ENCODE measurements at places on chromosomes 12 and 14.

DNA sequence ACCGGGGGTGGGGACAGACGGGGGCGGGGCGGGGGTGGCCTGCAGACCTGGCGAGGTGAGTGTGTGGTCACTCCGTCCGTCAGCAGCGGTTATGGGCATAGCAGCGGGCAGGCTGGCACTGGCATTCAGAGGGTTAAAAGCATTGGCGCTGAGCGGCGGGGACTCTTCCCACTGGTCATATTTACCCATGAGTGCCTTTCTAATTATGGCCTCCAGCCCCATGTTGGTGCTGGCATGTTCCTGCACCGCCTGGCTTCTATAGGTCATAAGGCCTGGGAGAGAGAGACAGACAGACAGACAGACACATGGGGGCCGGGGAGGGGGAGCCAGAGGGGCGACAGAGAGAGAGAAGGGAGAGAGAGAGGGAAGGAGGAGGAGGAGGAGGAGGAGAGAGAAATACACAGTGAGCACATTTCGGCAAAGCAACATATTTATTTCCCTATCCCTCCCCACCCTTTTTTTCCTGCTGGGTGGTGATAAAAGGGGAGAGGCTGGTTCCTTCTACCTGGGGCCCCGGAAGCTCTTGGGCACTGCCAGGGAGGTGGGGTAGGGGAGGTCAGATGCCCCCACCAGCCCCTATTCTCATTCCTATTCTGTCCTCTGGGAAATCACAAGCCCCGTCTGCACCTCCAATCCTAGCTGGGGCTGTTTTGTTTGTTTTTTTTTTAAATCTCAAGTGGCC, 32.6 kb downstream of the RFLNA start:
- DNase-seq, result no peak

DNA sequence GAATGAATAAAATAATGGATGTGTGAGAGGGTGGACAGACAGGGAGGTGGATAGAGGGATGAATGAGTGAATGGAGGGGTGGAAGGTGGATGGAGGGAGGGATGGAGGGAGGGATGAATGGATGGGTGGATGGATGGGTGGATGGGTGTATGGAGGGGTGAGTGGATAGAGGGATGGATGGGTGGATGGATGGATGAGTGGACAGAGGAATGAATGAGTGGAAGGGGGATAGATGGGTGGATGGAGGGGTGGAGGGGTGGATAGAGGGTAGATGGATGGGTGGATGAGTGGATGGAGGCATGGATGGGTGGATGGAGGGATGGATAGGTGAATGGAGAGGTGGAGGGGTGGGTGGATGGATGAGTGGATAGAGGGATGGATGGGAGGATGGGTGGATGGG, 47.9 kb upstream of the NOS1 start:
- DNase-seq, result no peak

DNA sequence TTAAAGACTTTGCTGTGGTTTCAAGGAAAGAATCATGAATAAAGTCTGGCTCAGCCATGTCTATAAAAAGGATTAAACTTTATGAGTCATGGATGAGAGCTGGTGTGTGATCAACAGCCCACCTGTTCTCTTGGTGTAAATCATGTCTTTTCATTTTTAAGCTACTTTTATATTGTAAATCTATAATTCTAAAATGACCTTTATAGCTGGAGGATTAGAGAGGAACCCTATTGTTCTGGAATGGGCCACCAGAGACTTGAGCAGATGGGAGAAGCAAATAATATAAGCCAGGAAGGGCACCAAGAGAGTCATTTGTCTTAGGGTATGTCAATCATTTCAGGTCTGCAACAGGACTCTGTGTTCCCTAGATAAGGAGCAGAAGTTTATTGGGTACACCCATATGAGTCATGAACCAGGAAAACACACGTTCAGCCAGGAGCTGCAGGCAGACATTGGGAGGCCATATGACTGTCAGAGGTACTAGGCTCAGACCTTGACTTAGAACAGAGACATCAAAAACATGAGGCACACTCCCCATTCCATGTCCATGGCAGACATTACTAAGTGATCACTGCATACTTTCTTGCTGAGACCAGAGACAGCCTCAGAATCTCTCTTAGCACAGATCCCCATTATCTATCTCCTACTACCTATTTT, 49.3 kb downstream of the NDUFA12 start:
- DNase-seq, result no peak

DNA sequence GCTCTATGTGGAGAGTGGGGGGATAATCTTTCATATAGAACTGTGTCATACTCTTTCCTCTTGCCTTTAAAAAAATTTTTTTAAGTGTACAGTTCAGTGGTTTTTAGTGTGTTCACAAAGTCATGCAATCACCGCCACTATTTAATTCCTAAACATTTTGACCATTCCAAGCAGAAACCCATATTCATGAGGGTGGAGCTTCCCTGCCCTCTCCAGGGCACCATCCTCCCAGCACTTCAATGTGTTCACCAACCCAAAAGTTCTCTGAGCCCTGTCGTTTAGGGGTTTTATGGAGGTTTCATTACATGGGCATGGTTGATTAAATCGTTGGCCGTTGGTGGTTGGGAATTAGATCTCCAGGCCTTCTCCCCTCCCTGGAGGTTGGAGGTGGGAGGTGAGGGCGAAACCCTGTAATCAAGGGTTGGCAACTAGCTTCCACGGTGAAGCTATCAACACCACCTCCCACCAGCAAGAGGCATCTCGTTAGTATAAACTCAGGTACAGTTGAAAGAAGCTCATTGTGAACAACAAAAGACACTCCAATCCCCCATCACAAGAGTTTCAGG, 42.8 kb upstream of the WNK1 start:
- no peak for DNase-seq

DNA sequence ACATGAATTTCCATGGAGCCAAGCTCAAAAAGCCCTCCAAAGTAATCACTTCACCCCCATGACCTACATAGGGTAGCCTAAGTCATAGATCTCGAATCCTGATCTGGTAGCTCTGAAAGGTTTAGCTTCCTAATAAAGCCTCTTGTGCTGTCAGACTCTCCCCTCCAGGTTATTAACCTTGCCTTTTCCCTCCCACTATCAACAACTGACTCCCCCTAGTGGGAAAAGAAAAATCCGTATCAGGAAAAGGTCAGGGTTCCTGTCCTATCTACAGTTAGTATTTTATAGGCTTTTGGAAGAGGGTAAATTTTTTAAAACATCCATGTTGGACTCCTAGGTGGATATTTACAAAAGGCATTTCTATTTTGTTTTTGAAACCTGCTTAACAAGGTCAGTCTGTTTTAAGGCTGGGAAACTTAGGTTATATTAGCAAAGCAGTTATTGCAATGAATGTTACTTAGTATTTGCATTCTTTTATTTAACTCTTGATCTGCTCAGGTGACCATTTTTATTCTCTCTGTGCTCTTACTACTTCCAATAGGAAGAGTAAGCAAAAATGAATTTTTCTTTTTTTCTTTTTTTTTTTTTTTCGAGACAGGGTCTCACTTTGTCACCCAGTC, 8.0 kb downstream of the YY1 start:
- no peak for DNase-seq

GRCh38 chr12:122413516-122414404, 8.7 kb downstream of the CLIP1 start:
- DNase-seq, result no peak

GRCh38 chr12:121060149-121061001, 21.3 kb upstream of the OASL start:
- peak; percentile 55 for DNase-seq

GRCh38 chr12:68613209-68613904, 2.7 kb downstream of the RAP1B start:
- DNase-seq, result no peak

GRCh38 chr12:15931590-15932053, 20.5 kb downstream of the DERA start:
- DNase-seq, result no peak

DNA sequence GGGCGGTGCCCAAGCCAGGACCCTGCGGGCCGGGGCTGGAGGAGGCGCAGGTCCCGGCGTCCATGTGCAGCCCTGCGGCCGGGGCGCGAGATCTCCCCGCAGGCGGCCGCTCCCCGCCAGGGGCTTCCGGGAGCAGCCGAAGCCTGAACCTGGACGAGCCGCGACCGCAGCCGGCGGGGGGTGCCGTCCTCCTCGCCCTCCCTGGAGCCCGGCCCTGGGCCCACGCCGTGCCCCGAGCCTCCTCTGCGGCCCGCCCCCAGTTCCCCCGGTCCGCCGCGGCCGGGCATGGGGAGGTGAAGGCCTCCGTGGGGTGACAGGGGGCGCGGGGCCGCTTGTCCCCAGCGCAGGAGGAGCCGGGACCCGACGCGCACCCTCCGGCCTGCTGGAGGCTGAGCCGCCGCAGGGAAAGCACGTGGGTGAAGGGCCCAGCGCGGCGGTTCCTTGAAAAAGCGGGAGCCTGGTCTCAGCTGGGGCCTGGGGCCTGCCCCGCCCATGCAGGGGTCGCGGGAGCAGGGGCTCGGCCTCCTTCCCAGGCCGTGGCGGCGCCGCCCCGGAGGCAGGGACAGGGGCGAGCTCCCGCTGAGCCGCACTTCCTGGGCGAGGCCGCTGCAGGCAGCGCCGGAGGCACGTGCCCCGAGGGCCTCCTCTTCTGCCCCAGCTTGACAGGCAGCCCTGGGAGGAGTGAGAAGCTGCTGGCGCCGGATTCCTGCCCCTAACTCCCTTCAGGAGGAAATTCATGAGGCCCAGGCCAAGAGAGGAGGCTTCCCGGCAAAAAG, 55.6 kb upstream of the PPP2R5C start:
- DNase-seq, result peak; percentile 32

GRCh38 chr12:65823513-65824375, 539 bp upstream of the HMGA2 start:
- DNase-seq, result peak; percentile 70

GRCh38 chr12:120563495-120563894, 17.7 kb downstream of the POP5 start:
- no peak for DNase-seq

DNA sequence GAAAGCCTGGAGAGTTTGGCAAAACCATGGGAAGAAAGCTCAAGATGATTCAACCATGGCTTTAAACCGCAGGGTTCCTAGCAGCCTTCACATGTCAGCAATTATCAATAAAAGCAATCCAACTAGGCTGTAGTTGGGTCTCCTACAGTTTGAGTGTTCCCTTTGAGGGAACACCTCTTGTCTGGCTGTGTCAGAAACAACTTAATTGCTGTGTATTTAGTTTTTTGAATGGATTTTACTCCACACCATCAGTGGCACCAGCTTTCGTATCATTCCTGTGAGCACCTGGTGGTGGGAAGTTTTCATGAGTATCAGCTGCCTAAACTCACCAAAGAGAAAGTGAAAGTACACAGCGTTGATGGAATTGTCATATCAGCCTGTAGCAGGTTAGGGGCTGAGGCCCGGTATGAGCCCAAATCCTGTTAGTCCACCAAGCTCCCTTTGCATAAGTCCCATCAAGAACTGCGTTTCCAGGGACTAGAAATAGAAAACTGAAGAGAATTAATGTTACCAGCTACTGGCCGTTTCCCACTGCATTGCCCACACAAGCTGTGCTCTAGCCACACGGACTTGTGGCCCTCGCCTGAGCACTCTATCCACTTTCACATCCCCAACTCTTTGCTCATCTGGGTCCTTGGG, 10.9 kb upstream of the IL26 start:
- no peak for DNase-seq

DNA sequence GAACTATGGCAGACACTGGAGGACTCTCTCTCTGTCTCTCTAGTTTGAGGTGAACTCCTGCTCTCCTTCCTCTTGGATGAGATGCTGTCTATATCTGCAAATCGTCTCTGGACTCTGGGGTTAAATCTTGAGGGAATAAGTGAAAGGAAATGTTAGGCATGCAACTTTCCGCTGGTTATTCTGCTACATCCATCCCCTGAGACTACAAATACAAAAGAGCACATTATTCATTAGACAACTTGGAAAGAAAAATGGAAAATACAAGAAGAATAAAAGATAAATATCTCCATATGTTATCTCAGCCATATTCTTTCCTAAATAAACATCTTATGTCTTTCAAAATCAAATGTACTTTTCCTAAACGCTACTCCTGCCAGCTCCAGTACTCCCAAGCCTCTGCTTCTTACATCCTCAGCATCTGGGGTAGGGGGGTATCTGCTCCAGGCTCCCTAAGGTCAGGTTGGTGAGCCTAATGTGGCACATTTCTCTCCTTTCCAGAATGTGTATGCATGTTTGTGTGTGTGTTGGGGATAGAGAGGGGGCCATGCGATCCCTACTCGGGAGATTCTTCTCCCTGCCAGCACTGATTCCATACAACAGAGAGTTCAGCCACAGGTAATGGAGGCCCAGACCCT, 102.9 kb upstream of the FSCB start:
- peak; percentile 78 for DNase-seq

DNA sequence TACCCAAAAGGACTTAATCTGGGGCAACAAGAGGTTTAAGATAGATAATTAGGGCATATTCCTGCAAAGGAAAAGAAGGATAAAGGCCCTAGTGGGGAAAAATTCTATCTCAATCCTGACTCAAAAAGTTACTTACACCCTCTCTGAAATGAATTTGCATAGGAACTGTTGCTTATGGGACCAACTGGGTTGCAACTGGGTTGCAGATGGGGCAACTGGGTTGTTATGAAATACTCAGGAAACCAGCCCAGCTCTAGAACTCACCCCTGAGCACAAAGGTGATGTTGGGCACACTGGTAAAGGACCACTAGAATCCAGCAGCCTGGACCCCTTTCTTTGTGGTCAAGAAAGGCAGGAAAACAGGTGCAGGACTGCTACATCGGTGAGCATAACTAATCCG, 17.2 kb upstream of the RILPL1 start:
- no peak for DNase-seq

DNA sequence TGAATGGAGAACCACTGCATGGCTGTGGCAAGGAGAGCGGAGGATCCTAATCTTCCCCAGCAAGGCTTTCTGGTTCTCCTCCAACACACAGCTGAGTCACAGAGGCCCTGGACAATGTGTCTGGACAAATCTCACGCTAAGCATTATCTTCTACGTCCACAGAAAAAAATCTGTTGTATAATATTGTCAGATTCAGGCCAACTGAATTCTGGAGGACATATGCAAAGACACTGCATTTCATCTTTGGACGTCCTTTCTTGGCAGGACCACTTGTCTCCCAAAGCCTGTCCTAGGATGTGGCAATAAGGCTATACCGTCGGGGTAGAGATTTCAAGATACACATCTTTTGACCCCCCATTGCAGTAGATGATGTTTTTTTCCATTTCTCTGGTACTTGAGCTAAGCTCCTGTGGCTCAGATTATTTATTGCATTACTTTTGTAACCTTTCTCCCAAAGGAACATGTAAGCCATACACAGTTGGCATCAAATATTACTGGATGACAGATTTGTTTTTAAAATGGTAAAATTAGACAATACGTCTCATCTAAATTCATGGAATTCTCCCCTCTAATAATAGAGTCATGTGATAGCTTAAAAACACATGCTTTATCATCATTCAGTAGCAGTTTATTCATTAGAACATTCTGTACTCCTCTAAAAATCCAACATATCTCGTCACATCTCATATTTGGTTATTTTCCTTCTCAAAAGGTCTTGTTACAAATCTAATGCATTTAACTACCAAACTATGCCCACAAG, 19.4 kb downstream of the LMO3 start:
- no peak for DNase-seq

GRCh38 chr14:64233531-64234190, 60.5 kb downstream of the ESR2 start:
- no peak for DNase-seq

GRCh38 chr12:122610911-122611310, 83.9 kb downstream of the KNTC1 start:
- DNase-seq, result no peak

GRCh38 chr14:97978341-97978740, 1181.2 kb downstream of the VRK1 start:
- peak; percentile 47 for DNase-seq

GRCh38 chr12:138898-139534, 72.4 kb downstream of the IQSEC3 start:
- peak; percentile 38 for DNase-seq
